Fibroblast of upper back skin (primary cell): ENCODE measurements at places on chromosomes 16 and 17.
A peak's percentile ranks its signal among the peaks of the same experiment; 100 is the strongest.

DNA sequence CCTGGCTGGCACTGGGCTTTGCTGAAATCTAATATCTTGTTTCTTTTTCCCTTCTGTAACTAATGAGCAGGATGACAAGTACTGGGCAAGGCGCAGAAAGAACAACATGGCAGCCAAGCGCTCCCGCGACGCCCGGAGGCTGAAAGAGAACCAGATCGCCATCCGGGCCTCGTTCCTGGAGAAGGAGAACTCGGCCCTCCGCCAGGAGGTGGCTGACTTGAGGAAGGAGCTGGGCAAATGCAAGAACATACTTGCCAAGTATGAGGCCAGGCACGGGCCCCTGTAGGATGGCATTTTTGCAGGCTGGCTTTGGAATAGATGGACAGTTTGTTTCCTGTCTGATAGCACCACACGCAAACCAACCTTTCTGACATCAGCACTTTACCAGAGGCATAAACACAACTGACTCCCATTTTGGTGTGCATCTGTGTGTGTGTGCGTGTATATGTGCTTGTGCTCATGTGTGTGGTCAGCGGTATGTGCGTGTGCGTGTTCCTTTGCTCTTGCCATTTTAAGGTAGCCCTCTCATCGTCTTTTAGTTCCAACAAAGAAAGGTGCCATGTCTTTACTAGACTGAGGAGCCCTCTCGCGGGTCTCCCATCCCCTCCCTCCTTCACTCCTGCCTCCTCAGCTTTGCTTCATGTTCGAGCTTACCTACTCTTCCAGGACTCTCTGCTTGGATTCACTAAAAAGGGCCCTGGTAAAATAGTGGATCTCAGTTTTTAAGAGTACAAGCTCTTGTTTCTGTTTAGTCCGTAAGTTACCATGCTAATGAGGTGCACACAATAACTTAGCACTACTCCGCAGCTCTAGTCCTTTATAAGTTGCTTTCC is 56.0 kb downstream of the HLF start:
- no peak for DNase-seq

- no peak for DNase-seq
Measured at GRCh38 chr17:3526491-3526890, 31.1 kb downstream of the TRPV3 start.

GRCh38 chr16:54493061-54493460 is 206.5 kb upstream of the IRX3 start:
- DNase-seq = peak; percentile 77

DNA sequence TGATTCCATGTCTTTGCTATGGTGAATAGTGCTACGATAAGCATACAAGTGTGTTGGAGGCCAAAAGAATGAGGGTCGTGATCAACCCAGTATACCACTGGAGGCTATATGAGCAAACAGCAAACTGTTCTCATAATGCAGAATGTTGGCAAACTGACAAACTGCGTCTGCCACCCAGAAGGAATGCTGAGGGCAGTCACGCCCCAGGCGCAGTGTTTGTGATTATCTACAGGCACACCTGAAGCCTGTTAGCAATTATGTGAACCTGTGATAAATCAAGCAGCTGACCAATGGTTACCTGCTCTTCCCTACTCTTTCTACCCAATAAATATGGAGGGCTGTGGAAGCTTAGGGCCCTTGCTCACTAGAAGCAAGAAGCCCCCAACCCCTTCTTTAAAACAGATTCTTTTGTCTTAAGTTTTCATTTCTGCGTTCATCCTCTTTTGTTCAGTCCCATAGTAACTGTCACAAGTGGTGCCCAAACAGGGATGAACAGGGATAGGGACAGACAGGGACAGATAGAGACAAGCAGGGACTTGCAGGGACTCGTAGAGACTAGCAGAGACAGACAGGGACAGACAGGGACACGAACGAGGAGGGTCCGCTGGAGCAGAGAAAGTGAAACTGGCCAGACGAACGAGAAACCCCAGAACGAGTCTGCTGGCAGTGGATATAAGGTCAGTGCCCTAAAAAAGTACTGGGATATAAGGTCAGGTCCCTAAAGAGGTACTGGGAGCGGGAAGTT is 25.1 kb downstream of the CD300LG start:
- DNase-seq = no peak

GRCh38 chr16:3908951-3909437 is 28.5 kb upstream of the CREBBP start:
- DNase-seq = no peak

DNA sequence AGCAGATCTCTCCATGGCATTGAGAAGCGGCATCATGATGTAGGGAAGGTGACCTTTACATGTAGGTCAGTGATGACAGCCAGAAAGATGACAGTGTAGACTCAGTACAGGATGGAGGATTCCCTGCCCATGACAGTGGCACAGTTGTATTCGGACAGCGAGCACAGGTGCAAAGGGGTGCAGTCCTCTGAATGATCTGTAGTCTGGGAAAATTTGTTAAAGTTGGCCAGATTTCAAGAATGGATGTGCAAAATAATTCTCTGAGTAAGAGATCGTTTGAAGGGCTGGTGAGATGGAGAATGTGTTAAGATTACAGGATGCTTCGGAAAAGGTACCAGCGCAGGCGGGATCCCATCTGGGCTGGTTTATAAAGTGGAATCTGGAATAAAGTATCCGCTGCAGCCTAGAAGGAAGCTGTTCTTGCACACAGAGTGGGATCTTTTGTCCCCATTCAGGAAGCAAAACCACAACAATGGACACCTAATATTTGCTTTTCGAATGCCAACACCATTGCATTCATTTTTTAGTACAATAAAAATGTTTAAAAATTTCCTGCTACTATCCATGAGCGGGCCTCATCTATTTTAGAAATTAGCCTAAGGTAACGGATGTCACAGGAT is 101.2 kb downstream of the RPTOR start:
- DNase-seq = no peak

DNA sequence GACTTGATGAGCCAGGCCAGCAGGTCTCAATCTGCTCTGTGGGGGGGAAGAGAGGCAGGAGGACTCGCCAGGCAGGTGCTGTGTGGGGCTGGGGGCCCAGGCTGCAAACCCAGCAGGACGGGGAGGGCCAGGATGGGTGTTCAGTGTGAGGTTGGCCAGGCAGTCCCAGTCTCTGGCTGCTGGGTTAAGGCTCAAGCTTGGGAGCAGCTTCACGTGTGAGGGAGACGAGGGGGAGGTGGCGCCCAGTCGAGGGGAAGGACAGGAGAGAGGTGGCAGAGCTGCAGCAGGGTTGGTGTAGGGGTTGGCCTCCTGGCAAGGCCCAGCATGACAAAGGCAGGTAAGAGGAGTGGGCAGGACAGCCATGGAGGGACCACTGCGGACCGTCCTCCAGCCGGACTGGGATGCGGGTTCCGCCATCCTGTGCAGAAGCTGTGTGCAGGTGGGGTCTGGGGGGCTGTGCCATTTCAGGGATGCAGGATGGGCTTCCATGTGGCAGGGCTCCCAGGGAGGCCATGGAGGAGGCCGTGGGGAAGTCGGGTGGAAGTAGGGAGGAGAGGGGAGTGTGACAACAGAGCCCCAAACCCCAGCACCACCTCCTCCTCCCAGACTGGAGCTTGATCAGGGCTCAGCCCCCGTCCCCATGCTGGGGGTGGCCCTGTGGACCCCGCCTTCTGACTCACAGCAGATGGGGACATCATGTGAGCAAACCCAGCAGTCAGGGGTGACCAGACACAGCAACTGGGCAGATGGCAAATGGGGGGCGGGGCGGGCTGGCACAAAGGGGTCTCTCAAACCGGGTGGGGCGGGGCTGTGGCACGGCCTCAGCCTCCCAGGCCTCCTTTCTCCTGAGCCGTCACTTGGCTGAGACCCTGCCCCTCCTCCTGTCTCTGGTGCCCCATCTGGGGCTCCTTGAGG is 2.8 kb downstream of the ADGRG1 start:
- no peak for DNase-seq

- DNase-seq = no peak
Measured at GRCh38 chr17:39238311-39238972, 12.7 kb upstream of the STAC2 start.

DNA sequence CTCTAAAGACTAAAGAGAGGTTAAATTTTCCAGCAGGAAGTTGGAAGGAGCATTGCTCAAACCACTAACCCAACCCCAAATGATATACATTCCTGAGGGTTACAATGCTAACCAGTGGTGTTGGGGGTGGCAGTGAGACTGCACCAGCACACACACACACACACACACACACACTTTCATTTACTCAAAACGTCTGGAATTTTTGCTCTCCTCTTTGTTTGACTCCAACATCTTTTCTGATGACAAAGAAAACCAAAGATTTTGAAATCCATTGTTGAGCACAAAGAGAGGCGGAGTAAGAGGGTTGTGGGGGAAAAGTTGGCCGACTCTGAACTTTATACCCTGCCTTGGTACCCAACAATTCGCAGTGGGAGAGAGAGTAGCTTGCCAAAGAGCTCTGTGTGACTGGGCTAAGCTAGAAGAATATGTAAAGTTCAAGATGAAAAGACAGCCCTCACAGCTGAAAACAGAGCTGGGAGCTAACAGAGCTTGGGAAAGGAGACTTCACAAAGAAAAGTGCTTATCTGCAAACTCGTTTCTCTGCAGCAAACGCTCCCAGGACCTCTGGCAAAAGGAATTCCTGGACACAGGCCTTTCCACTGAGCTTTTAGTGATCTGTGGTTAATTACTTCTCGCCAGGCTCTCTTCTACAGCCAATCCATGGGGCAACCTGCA is 426.0 kb upstream of the CDH11 start:
- peak; percentile 99 for DNase-seq

GRCh38 chr17:29140631-29141513 is 39.3 kb downstream of the MYO18A start:
- no peak for DNase-seq

- no peak for DNase-seq
Measured at GRCh38 chr16:19771040-19771439, 53.0 kb downstream of the IQCK start.

GRCh38 chr17:48992444-48992843 is 4.7 kb upstream of the IGF2BP1 start:
- DNase-seq = no peak

DNA sequence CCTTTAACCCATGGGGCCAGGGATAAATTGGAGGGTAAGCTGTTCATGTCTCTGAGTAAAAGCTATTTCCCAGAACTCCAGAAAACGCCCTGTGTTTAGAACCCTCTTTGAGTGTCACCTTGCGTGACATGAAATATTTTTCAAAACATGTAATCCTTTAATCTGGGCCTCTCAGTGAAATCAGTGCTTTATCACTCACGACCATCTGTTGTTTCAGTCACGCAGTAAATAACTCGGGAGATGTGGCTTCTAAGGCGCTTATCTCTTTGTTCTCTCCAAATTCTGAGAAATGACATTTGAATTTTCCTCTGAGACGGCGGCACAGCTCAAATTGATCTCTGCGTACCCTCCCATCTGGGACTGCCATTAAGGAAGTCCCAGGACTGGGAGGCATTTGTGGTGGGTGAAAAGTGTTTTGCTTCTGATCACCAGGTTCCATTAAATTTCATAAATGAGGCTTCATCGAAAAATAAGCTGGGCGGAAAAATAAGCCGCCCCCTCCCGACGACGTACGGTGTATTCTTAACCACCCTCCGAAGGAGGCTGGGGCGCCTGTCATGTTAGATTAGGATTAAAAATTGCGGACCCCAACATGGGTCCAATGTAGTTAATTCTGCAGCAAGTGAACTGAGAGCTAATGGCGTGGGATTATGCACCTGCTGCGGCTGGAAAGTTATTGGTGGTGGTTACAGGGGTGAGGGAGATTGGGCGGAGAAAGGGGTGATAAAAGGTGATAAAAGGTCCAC is 12.7 kb downstream of the WFDC1 start:
- no peak for DNase-seq

DNA sequence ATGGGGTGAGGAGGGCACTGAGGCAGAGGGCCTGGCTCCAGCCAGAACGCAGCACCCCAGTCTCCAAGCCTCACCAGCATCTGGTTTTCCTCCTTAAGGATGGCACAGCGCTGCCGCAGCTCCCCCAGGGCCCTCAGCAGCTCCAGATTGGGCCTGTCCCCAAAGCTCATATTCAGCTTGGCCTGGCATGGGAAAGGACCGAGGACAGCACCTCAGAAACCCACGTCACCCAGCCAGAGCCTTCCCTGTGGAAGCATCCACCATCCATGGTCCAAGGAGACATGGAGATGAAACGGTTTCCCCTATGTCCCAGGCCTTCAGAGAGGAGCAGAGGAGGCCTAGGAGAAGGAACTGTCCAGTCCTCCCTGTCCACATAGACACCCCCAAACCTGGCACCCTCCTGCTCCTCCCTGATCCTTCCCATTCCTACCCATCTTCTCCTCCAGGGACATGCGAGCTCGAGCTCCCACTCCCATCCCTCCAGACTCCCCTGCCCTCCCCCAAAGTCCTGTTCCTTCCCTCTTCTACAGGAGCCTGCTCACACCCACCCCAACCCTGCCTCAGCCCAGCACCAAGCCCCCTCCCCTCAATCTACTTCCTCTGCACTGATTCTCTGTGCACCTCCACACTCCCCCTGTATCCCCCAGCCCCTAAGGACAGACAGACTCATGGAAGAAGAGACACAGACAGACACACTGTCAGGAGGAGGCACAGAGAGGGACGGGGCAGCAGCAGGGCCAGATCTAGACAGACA is 1.8 kb downstream of the TSPOAP1 start:
- no peak for DNase-seq

DNA sequence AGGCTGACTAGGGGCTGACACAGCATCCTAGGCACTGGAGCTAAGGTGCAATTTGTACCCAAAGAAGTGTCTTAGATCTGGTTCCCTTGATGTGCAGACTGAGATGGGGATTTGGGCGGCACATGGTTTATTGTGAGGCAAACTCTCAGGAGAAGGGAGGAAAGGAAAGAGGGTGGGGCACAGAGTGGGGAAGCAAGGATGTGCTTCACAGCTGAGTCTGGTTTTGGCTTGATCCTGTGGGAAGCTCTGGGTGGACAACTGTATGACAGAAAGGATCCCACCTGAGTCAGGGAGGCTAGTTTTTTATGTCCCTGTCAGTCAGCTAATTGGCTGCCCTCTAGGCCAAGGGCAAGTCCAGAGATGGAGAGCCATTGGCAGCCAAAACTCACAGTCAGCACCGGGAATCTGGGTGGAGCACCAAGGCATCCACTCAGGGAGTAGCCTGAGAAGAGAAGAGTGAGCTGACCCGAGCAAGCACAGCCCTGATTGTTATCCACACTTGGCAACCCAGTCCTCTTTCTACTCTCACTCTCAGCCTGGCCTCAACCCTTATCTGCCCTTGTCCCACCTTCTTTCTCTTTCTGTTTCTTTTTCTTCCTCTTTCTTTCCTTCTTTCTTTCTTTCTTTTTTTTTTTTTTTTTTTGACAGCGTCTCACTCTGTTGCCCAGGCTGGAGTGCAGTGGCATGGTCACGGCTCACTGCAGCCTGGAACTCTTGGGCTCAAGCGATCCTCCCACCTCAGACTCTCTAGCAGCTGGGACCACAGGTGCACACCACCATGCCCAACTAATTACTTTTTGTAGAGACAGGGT is 12.0 kb downstream of the ARL4D start:
- DNase-seq = no peak

- DNase-seq = no peak
Measured at GRCh38 chr17:2610195-2611175, 17.0 kb downstream of the PAFAH1B1 start.

GRCh38 chr17:81840826-81841778 is 6.3 kb upstream of the PPP1R27 start:
- DNase-seq = no peak
